ENCODE measurements at places on chromosomes 5 and 9.
A peak's percentile ranks its signal among the peaks of the same experiment; 100 is the strongest.

GRCh38 chr9:68626526-68626925 is 78.5 kb upstream of the PIP5K1B start:
- DNase-seq: no peak

GRCh38 chr9:2261421-2262103 is 246.4 kb downstream of the SMARCA2 start:
- DNase-seq: no peak

DNA sequence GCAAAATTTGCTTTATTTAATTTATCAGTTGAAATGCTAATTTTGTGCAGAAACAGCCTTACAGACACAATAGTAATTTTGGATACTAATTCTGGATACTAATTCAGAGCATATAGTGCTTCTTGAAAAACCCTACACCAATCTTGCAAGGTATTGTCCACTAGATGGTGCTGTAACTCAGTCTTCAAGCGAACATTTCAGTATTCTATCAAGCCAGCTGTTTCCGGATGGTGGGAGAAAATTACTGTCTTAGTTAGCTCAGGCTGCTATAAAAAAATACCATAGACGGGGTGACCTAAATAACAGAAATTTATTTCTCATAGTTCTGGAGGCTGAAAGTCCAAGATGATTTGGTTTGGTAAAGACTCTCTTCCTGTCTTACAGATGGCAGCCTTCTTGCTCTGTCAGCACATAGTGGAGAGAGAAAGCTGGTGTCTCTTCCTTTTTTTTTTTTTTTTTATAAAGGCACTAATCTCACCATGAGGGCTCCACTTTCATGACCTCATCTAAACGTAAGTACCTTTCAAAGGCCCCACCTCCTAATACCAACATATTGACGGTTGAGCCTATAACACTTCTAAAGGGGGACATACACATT is 1306.5 kb upstream of the CDH9 start:
- DNase-seq: peak; percentile 38

- no peak for DNase-seq
Measured at GRCh38 chr9:68933434-68934328, 80.2 kb downstream of the PRKACG start.

DNA sequence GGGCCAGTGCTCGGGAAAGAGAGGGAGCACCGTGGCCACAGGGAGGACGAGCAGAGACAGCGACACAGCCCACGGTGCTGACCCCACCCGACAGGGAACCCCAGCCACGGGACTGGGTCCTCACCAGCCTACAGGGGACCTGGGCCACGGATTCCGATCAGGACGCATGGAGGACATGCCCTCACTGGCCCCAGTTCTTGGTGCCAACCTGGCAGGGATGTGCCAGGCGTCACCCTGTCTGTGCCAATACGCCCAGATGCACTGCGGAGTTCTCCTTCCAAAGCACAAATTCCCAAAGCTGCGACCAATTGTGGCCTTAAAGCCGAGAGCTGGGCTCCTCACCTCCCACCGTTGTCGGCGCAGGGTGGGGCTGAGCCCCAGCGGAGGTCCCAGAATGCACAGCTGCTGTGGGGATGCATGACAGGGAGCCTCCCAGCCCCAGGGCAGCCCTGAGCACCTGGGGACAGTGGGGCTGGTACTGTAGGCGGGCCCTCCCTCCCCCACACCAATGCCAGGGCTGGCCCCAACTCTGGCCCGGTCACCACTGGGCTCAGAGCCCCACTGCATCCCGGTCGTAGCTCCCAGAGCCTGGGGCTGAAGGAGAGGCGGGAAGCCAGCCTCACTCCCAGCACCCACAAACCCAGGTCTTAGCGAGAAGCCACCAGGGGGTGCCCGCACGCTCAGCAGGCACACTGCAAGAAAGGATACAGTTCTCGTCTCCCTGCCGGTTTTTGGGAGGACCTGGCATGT is 44.2 kb downstream of the NKD2 start:
- no peak for DNase-seq

DNA sequence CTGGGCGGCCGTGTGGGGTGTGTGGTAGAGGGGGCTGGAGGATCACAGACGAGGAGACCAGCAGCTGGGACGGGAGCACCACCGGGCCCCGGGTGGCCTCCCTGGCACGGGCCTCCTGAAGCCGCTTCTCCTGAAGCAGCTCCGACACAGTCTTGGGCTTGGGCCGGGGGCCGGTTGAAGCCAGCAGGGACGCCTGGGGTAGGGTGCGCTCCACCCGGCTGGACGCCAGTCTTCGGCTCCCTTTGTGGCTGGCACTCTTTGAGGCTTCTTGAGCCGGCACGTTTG is 5.5 kb upstream of the CARD9 start:
- no peak for DNase-seq

DNA sequence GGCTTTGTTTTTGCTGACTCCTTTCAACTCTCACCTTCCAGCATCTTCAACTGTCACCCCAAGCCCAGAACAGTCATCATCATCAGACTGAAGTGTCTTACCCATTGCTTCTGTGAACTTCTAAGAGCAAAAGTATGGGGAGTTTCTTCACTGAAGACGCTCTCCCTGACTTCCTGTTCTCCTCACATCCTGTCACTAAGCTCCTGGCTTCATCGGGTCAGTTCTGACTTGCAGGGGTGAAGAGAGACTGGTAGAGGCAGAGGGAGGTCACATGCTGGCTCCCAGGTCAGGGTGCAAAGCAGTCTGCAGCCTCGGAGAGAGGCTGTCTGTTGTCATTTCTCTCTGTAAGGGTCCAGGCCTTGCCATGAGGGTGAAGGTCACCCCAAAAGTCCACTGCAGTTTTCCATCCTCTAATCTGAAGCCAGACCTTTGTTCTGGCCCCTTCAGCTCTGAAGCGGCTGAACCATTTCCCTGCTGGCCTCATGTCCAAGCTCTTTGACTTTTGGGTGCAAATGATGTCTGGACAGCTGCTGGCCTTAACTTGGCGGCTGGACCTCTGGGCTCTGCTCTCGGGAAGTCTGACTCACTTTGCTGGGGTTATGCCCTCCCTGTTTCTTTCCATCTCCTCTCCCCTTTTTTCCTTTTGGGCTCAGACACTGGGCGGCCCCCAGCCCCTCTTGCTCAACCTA is 305.0 kb downstream of the RAB3C start:
- no peak for DNase-seq

GRCh38 chr5:168364151-168364661 is 72.8 kb downstream of the WWC1 start:
- peak; percentile 87 for DNase-seq

DNA sequence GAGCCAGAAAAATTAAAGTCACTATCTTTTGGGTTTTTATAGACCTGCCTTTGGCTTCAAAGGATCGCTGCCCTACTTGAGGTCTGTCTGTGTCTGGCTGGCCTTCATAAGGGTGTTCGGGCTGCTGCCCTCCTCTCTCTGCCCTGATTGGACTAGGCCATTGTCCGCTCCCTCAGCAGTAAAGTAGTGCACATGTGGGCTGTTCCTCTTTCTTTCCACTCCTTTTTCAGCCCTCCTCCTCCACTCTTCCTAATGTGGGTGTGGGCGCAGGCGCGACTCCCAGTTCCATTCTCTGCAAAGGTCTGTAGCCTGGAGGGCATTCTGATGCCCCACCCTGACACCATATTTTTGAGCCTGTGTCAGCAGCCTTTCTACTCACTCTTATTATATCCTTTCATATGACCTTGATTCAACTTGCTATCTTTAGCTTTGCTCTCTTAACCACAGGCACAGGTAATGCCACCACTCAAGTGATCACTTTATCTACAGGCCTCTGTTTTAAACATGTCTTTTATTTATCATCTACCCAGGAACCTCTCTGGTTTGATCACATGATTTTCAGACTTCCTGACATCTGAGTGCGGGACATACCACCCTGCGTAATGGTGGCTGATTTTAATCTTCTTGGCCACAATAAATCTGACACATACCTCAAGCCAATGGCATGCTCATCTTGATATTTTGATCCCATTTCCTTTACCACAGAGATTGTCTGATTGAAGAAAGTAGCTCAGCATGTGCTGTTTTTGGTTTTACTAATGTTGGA is 144.5 kb downstream of the AOPEP start:
- DNase-seq: peak; percentile 54

DNA sequence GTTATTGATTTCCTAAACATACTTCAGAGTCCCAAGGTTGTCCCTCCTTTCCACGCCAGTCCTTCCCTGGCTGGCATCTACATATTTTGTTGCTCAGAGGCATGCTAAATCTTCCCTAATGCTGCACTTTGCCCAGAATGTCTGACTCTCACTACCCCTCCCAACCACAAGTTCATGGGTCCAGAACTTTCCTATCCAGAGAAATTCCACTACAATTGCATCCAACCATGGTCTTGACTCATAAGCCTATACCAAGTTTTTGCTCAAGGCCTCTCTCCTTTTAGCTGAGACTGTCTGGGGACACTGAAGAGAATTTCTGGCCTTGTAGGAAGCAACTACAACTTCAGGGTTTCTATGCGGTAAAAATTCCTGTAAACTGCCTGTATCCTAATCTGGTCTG is 206.3 kb downstream of the BNC2 start:
- no peak for DNase-seq

- DNase-seq: no peak
Measured at GRCh38 chr5:88355490-88356050, 86.9 kb upstream of the TMEM161B start.

- DNase-seq: no peak
Measured at GRCh38 chr9:16126042-16126441, 573.2 kb downstream of the CCDC171 start.

DNA sequence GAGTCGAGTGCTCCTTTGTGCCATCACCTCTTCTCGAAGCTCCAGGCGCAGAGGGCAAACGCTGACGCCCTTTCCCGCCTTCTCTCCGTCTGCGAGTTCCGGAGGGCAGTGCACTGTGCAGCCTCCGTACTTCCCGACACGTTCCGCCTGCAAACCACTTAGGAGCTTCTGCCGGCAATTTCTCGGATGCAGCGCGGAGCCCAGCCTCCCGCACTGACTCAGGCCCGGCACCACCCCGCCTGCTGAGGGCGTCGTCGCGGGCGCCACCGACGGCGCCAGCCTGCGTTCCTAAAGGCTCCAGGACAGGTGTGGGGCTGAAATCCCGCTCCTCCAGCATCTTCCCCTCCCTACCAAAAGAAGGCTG is 9.3 kb upstream of the TRIM36 start:
- no peak for DNase-seq

- no peak for DNase-seq
Measured at GRCh38 chr5:10578293-10578665, 14.4 kb downstream of the ANKRD33B start.

GRCh38 chr5:105639068-105639467 is 2031.7 kb downstream of the EFNA5 start:
- DNase-seq: no peak

DNA sequence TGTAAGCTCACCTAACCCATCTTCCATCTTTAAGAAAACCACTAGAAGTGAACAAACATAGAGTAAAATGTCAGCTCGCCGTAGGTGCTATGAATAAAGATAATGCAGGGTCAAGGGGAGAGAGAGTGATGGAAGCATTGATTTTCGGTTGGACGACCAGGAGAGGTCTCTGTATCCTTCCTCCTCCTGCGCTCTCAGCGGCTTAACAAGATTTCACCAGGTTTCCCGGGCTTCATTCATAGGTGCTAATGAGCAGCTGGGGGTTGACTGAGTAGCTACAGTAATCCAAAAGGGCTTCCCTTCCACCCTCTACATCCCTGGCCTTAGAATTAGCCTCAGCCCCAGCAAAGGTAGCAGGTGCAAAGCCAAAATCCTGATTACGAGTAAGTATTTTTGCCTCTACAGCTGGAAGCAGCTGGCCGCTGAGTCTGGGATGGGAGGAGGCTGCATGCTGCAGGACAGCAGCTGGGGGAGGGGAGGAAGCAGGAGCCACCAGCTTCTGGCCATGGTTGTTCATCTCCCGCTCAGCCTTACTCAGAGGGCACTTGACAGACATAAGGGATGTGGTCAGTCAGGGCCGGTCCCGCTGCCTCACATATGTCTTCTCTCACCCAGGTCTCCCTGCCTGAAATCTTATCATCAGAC is 112.0 kb upstream of the IL12B start:
- DNase-seq: no peak

GRCh38 chr9:111994831-111995458 is 98.3 kb downstream of the UGCG start:
- DNase-seq: peak; percentile 42

DNA sequence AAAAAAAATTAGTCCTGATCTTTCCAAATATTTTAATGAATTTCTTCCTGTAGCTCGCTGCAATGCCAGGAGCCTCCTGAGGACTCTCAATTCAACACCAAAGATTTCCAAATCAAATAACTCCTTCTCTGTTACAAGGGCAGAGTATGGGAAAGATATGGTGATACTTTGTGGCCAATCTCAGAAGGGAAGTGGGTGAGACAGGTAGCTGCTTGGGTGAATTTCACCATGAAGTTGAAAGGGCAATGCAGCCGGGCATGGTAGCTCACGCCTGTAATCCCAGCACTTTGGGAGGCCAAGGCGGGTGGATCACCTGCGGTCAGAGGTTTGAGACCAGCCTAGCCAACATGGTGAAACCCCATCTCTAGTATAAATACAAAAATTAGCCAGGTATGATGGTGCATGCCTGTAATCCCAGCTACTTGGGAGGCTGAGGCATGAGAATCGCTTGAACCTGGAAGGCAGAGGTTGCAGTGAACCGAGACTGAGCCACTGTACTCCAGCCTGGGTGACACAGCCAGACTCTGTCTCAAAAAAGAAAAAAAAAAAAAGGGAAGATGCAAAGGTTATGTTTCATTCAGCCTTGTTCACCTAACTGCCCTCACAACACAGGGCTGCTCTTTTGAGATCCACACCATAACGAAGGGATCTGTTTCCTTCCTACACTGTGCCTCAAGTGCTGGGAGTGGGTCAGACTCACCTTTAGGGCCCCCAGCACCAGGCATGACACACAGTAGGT is 58.6 kb downstream of the PTPN3 start:
- no peak for DNase-seq

DNA sequence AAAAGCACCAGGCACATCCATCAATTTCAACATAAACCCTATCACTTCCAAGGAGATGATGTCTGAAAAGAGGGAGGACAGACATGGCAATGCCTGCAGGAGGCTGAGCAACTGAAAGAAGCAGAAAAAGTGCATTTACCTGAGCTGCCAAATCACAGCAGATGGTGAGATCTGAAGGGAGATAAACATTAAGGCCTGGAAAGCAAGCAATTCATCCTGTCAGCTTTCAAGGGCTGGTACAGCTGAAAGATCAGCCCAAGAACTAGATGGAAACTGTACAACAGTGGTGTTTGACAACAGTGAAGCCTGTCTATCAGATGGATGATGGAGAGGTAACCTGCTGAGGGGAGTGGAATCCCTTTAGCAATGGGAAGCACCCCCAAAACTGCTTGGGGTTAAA is 433.2 kb upstream of the ZNF608 start:
- DNase-seq: no peak

- no peak for DNase-seq
Measured at GRCh38 chr9:107819772-107820565, 330.4 kb upstream of the KLF4 start.

DNA sequence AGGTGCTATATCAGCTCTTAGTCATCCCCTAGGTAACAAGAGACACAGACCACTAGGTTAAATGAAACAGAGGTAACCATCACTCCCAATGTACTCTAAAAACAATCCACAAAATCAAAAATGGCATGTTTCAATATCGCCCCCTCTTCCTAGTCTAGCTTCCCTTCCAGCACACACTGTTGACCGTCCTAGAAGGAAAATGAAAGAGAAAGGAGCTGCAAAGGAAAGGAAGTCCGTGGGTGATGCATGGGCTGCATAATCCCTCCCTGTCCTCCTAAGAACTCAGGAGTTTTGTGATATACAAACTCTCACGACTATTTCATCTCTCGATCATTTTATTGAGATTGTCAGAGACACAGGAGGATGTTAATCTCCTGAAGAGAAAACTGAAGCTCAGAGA is 101.6 kb downstream of the RFK start:
- DNase-seq: no peak
